Activated naive CD8-positive, alpha-beta T cell treated with anti-CD3 and anti-CD28 coated beads, Interleukin-2, amount 10 ng/mL, durations not matched to agents 7 days and 5 days (primary cell): ENCODE measurements at places on chromosomes 7 and 10. TPM values are rescaled to one million over a fixed set of nuclear protein-coding genes. Genes with fewer than 3 reads are reported as not detected.
A peak's percentile ranks its signal among the peaks of the same experiment; 100 is the strongest.

- no peak for DNase-seq
Observed at GRCh38 chr7:28389504-28390395, 22.6 kb upstream of the CREB5 start.

DNA sequence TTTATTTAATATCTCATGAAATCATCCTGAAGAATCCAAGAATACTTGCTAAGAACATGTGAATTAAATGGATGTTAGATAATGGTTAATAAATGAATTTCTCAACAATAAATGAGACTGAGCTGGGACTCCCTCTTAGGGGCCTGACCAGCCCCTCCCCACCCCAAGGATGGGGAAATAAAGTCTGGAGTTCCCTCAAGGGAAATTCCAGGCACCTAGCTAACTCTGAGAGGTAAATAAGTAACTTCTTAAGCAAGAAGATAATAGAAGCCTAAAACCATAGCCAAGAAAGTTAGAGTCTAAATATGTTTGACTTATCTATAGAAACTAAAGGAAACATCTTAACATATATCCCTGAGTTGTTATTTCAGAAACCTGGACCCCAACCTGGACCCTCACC lies 32.2 kb upstream of the PPP1R9A start:
- no peak for DNase-seq

DNA sequence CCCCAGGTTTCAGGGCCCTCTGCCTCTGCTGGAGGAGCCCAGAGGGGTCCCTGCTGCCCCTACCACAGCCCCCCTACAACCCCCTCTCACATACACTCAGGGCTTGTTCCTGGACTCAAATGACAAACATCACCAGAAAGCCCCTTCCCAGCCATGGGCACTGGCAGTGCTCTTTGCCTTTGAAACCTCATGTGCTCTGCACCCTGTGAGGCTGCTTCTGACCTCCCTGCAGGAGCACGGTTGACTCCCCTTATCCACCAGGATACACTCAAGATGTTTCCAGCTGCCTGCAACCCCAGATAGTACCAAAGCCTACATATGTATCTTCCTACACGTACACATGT lies 3.5 kb upstream of the ADIRF start:
- DNase-seq, result no peak

- peak; percentile 38 for DNase-seq
Observed at GRCh38 chr7:45574669-45575500, 717 bp downstream of the ADCY1 start.

- DNase-seq, result no peak
Observed at GRCh38 chr10:103941801-103942200, 23.8 kb upstream of the STN1 start.

- no peak for DNase-seq
Observed at GRCh38 chr7:46054272-46054671, 133.2 kb upstream of the IGFBP3 start.

DNA sequence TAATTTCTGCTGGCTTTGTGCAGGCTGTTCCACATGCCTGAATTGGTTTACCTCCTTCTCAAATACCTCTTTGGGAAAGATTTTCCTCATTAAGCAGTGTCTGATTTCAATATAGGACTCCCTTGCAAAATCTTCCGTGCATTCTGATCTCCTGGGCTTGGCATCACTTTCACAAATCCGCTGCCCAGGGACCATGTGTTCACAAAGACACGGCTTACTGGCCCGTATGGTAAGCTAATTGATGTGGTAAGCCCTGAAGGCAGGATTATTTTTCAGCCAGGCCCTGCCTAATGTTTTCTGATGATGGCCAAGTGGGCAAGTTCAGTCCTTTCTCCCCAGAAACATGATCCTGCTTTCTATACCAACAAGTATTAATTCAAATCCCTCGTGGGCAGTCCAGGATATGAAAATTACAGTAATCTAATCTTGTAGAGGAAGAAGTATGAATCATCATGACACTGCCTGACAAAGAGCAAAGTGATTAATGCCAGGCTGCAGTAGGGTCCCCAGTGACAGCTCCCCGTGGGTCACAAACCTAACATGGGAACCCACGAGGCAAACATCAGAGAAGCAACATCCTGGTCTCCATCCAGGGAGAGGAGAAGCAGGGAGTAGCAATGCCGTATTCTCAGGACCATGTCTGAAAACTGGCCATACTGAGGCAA lies 11.6 kb upstream of the SVIL start:
- DNase-seq, result no peak

DNA sequence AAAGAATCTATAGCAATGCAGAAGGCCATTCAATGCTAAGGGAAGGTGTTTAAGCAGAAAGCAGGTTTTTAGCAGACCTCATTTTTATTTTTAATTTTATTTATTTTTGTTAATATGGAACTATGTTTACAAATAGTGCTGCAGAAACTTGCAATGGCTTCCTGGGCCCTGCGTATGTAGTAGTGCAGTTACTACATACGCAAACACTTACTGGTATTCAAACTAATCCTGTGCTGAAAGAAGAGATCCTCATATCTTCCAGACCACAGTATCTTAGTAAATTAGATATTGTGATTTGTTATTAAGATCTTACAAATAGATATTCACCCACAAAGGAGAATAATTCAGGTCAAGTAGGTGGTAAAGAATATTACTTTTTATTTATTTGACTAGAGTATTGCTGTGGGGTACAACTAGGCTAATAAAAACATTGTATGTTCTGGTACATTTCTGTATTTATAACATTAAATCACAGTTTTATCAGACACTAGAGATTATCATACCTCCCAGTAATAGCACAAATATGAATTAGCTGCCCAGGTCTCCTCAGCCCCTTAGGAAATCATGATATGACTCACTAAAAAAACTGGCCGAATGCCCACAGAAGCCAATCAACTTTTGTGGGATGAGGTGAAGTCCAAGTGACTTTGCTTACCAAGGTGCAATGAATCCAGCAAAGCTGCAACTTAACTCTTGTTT lies 57.6 kb downstream of the RNLS start:
- no peak for DNase-seq

- no peak for DNase-seq
Observed at GRCh38 chr7:139634087-139634486, 110.6 kb downstream of the CLEC2L start.

- DNase-seq, result no peak
Observed at GRCh38 chr7:149873970-149874643, 338 bp downstream of the ATP6V0E2 start.

DNA sequence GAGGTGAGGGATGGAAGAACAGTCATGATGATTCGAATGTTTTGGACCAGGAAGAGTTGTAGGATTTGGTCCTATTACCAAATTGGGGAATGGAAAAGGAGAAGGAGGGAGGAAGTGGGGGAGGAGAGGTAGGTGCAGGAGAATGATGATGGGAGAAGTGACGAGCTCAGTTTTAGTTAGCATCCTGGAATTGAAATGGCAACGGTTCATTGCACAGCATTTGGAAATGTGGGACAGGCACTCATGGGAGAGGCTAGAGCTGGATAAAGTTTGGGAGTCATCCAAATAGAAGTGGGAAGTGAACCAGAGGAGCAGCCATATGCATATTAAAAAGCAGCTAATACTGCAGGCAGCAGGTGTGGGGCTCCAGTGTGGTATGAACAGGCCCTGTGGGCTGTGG lies 253.6 kb downstream of the SORCS3 start:
- DNase-seq, result no peak

- no peak for DNase-seq
Observed at GRCh38 chr7:55552320-55553023, 19.8 kb downstream of the VOPP1 start.

DNA sequence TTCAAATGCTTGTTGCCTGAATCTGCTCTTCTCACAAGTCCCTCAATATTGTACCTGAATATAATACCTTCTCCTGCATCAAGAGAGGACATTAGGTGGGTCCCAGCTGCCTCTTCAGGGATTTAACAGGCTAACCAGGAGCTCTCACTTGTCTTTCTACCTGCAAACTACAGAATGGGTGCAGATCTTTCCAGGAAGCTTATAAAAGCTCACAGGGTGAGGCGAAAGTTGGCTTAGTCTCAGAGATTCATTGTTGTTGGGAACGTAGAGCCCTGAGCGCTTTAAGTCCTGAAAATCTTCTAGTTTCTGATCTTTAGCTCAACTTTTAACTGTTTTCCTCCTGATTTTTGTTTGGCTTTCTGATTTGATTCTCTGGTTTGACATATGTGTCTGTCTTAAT lies 25.0 kb downstream of the PLAU start:
- DNase-seq, result no peak

- no peak for DNase-seq
Observed at GRCh38 chr10:114565066-114565465, 93.0 kb downstream of the ABLIM1 start.

DNA sequence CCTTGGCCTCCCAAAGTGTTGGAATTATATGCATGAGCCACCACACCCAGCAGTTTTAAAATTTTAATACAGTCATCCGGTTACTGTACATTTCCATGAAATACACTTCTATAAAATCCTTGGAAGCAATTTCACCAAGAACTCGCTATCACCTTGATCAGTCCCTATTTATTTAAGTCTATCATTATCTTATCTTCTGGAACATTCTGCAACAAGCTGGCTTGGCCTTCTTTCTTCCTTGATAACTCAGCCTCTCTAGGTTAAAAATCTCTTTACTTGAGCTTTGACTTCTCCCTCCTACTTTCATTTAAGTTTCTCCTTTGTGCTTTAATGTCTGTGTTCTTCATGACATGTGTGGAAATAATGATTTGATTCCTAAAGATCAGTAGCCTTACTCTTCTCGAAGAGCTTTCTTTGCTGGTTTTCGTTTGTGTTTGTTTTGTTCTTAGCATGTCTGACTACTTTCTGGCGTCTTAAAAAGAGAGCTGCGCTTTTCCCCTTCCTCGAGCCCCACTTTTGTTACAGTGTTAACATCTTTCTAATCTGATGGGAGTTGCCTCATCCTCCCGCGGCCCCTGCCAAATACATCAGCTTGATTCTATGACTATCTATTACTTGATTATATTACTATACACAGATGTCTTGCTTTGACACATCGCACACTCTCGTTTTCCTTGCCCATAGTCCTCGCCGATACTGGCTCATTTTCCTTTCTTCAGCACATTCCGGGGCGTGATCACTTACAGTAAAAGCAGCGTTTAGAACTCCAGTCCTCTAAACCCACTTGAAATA lies 11.1 kb upstream of the CALML5 start:
- DNase-seq, result no peak

DNA sequence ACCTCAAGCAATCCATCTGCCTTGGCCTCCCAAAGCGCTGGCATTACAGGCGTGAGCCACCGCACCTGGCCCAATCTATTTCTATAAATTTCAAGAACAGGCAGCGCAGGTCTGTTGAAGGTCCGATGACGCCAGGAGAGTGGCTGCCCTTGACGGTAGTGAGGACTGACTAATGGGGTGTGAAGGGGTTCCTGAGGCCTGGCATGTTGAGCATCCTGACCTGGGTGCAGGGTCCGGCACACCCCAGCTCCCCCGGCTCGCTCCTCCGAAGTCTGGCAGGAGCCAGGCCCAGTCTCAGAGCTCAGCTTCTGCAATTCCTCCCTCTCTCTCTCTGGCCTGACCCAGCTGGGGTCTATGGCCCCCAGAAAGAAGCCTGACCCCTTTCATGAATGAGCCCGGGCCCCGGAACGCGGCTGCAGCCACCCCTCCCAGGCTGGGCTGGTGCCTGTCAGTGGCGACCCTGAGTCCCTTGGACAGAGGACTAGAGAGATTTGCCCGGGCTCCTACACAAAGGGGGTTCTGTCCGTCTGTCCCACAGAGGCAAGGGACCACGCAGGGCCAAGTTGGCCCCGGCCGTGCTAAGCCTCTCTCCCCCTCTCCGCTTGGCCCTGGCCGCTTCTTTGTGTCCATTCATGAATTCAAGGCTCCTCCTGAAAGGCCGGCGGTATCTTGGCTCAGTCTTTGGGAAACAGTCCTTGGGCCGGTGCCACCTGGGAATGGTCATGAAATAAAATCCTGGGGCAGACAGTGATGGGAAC lies 18.8 kb downstream of the MMD2 start:
- DNase-seq, result no peak

DNA sequence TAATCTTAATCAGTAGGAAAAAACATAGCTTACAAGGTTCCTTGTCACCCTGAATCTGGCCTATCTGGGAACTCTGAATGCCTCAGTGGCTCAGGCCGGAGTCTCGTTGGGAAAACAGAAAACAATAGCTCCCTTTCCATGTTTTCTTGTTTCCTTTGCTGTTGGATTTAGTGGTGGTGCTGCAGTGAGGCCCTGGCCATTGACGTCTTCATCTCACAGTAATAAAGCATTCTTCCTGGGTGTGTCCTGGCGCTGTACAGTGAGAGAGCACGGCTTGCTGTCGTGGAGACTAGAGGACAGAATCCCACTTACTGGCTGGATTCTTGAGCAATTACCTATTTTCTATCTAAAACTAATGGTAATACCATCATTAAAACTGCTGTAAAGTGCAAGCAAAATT lies 1.3 kb upstream of the SPOCK2 start:
- no peak for DNase-seq

GRCh38 chr10:47255033-47255813 lies 44.8 kb upstream of the GDF10 start:
- DNase-seq, result no peak

GRCh38 chr7:123191132-123191531 lies 8.6 kb downstream of the SLC13A1 start:
- DNase-seq, result no peak

DNA sequence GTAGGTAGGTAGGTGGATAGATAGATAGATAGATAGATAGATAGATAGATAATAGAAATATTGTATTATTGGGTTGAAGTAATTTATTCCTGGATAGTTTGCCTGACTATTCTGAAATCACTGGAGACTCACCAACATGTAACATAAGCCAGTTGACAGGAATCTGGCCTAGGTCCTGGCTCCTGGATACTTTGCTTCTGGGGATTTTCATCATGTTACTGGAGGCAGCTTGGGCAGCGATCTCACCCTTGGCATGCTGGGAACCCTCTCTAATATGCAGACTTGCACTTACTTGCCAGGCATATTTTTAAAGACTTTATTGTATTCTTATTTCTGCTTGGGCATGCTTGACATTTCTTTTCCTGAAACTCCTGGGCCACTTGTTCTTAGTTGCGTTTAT lies 709.1 kb upstream of the FZD8 start:
- no peak for DNase-seq

- DNase-seq, result no peak
Observed at GRCh38 chr10:110490640-110491039, 7.1 kb upstream of the DUSP5 start.

The BUD23 gene
- total RNA-seq, result 58.7 TPM

The HTR7 gene
- total RNA-seq, result 0.14 TPM

The CREB3L2 gene
- total RNA-seq, result 20.6 TPM

The MRC1 gene
- total RNA-seq, result 1.5 TPM

The EEPD1 gene
- 2.0 TPM for total RNA-seq

The FOXP2 gene
- total RNA-seq, result not detected

The ADAM12 gene
- 0.39 TPM for total RNA-seq

The CNPY1 gene
- total RNA-seq, result not detected

The CDK14 gene
- total RNA-seq, result 1.2 TPM

The C7orf33 gene
- not detected for total RNA-seq
